Anterior cingulate cortex (tissue), 58 donors: ENCODE measurements at places on chromosomes 1 and 21.

GRCh38 chr1:24085546-24085945 lies 26.4 kb downstream of the MYOM3 start:
- DNase-seq, result no peak

- no peak for DNase-seq
These were observed 562.1 kb downstream of the NPHP4 start for GRCh38 chr1:5430136-5430535.

GRCh38 chr1:154998818-154999570 lies 3.6 kb upstream of the ZBTB7B start:
- no peak for DNase-seq

DNA sequence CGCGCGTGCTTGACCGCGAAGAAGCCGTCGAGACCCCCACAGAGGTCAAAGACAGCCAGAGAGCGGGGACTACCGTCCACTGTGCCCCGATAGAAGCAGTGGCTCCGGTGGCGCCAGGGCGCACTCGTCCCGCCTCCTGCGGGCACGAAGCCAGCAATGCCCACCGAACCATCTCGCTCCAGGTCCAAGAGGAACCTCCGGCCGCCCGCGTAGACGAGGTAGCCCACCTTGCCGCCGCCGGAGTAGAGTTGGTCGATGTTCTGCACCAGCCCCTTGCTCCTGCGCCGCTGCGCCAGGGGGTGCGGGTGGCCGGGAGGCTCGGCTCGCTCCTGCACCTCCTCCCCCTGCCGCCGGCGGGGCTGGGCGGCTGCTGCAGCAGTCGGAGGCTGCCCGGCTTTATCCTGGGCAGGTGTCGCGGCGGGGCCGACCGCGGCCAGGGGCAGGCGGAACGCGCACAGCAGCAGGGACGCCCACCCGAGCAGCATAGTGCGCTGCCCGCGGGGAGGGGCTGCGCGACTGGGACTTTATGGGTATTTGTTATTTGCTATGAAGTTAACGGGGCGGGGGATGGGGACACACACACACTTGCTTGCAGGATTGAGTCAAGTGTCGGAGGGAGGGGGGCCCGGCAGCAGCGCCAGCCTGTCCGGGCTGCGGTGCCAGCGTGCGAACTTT lies 844 bp downstream of the ADAMTS5 start:
- no peak for DNase-seq

GRCh38 chr1:101250656-101251272 lies 13.9 kb downstream of the S1PR1 start:
- no peak for DNase-seq

DNA sequence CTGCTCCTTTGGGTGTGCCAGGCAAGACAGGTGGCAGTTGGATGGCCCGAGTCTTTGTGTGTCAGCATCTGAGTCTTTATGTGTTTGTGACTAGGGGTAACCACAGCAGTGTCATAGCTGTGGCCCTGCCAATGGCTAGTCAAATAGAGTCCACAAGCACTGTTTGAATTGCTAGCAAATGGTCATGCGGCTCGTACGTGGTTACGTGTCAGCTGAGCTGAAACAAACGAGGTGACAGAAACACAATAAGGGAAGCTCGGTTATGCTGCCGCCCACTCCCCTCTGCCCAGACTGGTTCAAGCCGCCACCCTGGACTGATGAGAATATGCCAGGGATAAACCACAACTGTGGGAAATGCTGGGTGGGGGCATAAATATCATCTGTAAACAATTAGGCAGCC lies 174.3 kb upstream of the LMO4 start:
- DNase-seq, result no peak

DNA sequence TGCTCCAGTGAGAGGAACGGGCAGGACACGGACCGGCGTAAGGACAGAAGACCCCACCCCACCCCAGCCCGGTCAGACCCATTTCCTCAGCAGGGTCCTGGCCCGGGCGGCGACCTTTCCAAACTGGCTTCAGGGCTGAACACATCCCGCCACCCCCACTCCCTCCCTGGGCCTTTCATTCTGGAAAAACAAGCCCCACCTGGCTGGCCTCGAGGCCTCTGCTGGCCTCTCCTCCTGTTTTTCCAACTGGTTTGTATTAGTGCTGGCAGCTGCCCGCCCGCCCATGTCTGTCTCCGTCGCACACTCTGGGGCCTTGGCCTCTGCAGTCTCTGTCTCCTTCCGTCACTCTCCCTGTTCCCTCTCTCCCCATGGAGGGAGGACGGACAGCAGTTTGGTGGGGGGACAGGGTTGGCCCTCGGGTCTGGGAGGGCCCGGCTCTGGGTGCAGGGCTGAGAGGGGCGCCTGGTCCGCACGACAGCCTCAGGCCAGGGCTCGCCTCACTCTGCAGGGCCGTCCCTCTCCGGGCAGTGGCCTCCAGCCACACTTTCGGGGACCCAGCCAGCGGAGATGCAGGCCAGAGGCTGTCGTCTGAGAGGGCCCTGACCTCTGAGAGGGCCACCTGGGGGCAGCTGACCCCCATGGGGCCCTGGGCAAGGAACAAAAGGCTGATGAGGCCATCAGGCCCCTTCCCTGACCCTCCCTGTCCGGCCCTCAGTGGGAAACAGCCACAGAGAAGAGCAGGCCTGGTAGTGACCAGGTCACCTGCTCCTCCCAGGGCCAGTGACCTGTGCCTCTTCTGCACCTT lies 1.5 kb upstream of the MXRA8 start:
- DNase-seq, result no peak

GRCh38 chr1:203380420-203381150 lies 29.7 kb upstream of the FMOD start:
- no peak for DNase-seq

DNA sequence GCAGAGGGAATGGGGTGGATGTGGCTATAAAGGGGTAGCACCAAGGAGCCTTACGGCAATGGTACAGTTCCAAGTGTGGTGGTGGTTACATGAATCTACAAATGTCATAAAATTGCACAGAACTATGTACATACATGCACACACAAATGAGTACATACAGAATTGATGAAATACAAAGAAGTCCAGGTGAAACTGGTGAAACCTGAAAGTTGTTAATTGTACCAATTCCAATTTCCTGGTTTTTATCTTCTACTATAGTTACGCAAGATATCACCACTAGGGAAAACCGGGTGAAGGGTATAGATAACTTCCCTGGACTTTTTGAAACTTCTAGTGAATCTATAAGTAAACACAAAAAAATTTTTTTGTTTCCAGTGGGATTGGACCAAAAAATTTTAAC lies 18.9 kb downstream of the HSF2BP start:
- no peak for DNase-seq

DNA sequence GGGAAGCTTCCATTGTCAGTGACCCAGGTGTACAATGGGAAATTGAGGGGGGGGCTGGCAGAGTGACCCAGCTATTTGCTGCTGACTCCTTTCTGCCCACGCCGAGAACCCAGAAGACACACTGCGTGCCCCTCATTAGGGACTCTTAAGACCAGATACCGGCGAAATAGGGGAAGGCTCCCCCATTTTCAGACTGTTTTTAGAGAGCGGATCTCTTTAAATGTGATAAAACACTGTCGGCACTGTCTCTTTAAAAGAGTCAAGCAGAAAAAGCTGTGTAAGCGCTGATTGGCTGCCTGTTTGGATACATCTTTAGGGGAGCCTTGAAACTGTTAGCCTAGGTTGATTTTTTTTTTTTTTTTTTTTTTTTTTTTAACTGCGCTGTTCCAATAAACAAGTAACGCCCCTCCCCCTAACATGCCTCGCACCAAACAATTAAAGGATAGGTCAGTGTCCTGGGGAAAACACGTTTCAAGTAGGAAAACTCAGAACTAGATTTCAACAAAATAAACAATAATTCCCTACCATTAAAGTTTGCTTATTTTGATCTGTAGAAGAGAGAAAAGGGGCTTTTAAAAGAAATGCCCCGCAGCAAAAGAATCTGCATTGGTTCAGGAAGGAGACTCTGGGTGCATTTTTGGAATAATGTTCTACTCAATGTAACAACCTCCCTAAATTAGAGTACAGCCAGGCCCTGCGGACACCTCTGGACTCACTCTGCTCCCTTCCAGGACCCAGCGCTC lies 1.4 kb upstream of the SSBP3 start:
- no peak for DNase-seq

- no peak for DNase-seq
These were observed 193.5 kb downstream of the PAPPA2 start for GRCh38 chr1:176656257-176656995.

DNA sequence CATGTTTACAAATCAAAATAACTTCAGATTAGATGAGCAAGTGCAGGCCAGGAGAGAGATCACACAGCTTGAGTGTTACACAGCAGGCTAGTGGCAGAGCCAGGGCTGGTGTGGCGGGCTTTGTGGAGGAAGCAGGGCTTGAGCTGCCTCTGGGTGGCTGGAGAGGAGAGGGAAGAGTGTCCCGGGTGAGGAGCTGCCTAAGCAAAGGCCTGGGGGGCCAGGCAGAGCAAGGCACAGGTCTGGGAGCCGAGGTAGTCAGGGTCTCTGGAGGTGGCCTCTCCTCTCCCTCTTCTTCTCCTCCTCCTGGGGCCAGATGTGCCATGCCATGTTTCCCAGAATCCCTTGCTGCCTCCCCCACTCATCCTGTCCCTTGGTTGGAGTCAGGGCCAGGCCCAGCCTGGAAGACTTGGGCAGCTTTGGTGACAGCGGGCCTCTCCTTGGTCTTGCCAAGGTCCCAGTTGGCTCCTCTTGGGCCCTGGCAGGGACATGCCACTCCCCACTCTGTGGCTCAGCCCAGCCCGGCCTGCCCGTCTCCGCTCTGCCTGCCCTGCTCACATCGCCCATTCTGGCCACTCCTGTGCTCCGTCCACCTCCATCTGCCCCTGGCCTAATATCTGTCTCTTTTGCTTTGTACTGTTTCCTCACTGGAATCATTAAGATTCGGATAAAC lies 70.3 kb downstream of the PTPRU start:
- no peak for DNase-seq

DNA sequence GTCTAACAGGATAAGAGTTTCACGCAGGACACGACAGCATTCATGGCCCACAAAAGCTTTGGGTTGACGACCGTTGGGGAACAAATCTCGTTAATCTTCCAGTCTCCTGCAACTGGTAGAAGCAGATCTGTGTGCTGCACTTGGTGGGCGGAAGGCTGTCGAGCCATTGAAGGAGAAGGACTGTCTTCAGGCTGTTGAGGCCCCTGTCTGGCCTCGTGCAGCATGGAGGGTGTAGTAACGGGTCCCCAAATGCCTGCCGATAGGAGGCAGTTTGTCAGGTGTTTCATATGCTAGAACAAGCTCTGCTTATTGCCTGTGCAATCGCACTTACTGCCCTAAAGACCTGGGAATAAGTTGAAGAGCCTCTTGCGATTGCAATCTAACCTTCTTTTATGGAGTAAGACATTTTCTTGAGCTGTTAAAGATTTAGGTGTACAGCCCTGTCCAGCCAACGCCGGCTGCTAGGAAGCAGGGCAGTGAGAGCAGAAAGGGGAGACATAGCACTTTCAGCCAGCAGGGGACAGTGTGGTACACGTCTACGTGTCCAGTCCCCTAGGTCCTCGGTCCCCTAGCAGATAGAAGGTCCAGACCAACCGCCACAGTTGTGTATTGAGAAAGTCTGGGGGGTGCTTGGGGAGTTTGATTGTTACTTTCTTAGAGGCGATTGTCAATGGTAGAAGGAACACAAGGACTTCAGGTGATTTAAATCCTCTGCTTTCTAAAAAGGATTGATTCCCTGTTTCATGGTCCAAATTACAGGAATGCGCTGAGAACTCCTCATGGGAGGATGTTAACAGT lies 102.3 kb upstream of the TMPRSS2 start:
- DNase-seq, result no peak

GRCh38 chr1:86868477-86868876 lies 45.4 kb downstream of the SELENOF start:
- no peak for DNase-seq

DNA sequence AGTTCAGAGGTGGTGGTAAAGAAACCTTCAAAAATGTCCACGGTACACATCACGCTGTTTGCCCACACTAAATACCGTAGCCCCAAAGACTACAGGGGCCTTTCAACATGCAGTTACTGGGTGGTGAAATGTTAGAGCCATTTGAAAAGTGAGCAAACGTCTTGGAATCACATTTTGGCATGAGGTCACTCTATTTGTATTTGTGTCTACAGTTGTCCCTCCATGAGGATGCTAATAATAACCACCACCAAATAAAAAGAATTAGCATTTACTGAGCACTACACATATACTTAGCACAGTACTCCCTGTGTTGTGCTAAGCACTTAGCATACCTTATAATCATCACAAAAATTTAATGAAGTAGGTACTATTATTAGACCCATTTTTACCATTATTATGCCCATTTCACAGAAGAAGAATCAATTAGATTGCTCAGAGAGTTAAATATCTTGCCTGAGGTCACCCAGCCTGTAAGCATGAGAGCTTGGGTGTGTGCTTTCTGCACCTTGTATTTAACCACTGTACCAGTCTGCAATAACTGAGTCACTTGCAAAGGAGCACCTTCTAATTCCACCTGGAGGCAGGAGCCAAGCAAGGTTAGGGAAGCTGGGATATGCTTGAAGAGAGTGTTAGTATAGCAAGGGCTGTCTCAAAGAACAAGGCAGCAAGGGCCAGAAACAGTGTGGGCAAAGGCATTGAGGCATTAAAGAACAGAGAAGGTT lies 57.4 kb downstream of the DNTTIP2 start:
- no peak for DNase-seq

GRCh38 chr1:114203595-114204128 lies 50.0 kb upstream of the SYT6 start:
- no peak for DNase-seq

GRCh38 chr1:204421441-204421840 lies 9.8 kb upstream of the PPP1R15B start:
- no peak for DNase-seq

DNA sequence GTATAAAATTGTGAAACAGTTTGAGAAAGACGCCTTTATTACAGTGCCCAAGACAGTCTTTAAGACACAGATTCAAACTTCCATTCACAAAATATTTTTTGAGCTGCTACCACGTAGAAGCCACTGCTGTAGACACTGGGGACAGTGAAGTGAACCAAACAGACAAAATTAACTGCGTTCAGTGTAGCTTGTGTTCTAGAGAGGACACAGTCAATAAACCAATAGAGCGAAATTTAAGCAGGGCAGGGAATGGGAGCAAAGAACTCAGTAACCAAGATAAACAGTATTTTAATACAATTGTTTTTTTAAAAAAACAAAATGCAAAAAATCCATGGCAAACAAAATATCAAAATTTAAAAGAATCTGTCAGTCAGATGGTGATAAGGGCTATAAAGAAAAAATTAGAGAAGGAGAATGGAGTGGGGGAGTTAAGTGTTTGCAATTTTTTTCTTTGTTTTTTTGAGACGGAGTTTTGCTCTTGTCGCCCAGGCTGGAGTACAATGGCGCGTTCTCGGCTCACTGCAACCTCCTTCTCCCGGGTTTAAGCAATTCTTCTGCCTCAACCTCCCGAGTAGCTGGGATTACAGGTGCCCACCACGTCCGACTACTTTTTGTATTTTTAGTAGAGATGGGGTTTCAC lies 719 bp upstream of the PARS2 start:
- DNase-seq, result no peak

DNA sequence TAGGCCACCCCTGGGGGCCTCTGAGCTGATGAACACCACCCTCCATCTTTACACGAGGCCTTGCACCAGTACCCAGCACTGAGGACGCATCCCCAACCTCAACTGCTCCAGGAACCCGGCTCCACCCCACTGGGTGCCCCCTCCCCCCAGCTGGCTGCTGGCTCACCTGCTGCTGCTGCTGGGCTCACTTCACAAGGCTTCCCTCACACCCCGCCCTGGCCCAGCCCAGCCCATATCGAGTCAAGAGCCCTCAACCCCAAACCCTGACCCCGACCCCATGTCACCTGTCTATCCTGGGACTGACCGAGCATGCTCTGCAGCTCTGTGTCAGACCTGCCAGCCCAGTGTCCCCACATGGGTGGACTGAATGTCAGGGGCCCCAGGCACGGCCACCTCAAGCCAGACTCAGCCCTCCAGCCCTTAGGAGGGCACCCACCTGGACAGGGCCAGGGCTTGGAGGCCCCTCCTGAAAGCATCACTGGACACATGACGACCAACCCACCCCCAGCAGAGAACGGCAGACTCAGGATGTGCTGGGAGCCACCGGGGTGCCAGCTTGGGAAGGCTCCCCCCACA lies 21.4 kb downstream of the WNT9A start:
- DNase-seq, result no peak
